IPS-NIHi11 (cell line): ENCODE measurements at places on chromosomes 16 and 17.

GRCh38 chr17:74210191-74211140 is 2.9 kb upstream of the TTYH2 start:
- peak; percentile 80 for DNase-seq

- no peak for DNase-seq
Observed at GRCh38 chr16:51822471-51822870, 671.4 kb upstream of the SALL1 start.

DNA sequence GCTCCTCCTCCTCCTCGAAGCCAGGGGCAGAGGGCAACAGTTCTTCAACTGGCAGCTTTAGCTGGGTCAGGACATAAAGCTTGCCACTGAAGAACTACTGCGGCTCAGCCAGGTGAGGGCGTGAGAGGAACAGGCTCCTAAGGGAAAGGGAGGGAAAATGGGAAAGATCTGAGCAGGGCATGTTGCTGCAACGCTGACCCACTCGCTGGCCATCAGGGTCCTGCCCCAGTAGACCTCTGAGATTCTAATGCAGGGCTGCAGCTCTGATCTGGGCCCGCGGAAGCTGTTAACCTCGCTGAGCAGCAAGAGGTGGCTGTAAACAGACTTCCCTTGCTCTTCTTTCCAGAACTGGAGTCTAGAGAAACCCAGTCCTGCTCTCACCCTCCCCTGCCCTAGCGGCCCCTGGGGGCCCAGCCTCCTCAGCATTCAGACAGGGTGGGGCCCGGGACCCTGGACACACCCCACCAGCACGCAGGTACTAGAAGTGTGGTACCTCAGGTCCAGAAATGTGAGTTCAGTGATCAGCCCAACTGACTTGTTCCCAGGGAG is 3.8 kb upstream of the TLCD2 start:
- peak; percentile 66 for DNase-seq

DNA sequence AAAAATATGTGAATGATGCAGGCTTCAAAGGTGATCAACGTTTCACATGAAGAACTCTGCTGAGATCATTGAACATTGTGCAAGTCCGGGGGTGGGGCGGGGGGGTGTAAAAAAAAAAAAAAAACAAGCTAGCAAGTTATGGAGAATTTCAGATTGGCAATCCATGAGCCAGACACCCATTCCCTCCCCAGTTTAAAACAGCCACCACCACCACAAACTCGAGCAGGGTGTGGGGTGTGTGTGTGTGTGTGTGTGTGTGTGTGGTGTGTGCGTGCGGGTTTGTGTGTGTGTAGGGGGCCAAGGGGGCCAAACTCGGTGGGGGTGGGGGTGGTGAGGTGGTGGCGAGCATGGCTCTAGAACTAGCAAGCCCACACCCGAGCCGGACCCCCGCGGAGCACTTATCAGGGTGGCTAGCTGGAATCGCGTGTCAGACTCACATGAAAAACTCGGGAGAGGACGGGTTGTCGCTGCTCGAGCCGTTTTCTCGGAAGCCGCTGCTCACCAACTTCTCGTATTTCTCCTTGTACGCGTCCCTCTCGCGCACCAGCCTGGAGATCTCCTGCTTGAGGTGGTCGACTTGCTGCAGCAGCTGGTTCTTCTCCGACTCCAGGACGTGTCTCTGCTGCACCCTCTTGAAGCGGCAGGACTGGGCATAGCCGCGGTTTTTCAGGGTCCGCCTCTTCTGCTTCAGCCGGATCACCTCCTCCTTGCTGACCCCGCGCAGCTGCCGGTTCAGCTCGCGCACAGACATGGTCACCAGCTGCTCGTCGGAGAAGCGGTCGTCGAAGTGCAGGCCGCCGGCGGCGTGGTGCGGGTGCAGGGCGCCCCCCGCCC is 2.0 kb downstream of the MAF start:
- peak; percentile 41 for DNase-seq

- DNase-seq = no peak
Observed at GRCh38 chr17:47829870-47830269, 1.5 kb downstream of the MRPL10 start.

- DNase-seq = no peak
Observed at GRCh38 chr16:23902748-23903414, 67.1 kb downstream of the PRKCB start.

DNA sequence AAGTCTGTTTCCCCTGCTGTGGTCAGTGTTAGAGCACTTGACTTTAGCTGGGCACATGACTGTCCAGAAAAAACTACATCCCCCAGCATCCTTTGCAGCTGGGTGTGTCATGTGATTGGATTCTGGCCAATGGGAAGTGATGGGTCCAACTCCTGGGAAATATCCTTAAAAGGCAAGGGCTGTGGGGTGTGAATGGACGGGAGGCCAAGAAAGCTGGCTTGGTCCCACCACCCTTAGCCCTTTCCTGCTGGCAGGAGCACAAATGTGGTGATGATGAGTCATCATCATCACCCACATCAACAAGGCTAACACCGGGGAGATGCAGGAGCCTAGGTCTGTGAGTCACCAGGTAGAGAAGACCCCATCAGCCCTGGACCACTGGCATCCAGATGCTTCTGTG is 341.7 kb downstream of the C16orf95 start:
- DNase-seq = peak; percentile 84

GRCh38 chr17:49480836-49481615 is 14.1 kb upstream of the NGFR start:
- DNase-seq = no peak

- DNase-seq = no peak
Observed at GRCh38 chr17:32631341-32632096, 144.7 kb downstream of the CDK5R1 start.

DNA sequence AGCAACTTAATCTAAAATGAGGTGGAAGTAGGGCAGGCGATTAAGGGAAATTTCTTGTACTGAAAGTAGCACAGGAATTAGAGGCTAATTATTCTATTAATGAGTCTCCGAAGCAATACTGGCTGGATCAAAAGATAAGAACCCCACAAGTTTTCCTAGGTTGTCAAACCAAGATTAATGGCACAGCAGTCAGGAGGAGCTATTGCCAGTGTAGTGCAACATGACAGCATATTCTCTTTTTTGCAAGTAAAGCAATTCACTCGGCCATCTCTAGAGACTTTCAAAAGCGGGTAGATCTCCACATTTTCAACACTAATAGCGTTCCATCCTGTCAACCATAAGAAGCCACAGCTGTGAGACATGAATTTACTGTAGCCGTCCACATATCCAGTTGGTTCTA is 81.2 kb downstream of the CYB561 start:
- no peak for DNase-seq

- DNase-seq = peak; percentile 83
Observed at GRCh38 chr17:74457146-74457819, 9.2 kb upstream of the CD300A start.

DNA sequence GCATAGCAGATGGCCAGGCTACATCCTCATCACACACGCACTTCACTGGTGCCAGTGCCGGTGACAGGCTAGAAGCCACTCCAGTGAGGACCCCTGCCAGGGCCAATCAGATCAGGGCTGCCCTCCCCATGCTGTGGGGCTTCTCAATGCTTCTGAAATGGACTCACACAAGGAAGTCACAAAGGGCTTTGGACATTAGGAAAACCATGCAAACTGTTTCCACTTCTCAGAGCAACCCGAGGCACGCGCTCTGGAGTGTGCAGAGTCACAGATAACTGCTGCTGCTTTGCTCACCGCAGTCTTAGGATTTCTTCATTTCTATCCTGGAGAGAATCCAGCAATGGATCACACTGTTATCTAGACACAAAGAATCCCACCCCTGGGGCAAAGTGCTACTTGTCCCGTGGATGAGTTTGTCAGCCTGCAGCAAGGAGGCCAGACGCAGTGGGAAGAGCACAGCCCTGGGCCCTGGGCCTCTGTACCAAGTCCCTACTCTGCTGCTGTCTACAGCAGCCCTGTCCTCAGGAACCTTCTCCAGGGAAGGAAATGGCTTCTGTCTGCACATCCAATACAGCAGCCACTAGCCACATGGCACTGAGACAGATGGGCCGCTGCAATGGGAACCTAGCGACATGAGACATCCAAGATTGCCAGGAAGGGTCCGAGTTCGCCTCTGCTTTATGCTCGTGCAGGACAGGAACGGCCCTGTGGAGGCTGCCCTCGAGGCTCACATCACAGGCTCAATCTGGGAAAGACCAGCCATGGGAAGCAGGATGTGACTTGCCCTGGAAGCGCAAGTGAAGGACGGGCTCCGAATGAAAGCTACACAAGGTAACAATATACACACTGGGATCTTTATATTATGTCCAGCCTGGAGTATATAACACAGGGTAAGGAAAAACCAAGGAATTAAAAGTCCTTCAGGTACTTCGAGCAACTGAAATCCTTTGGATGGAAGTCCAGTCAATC is 169.3 kb downstream of the ZFHX3 start:
- DNase-seq = no peak

DNA sequence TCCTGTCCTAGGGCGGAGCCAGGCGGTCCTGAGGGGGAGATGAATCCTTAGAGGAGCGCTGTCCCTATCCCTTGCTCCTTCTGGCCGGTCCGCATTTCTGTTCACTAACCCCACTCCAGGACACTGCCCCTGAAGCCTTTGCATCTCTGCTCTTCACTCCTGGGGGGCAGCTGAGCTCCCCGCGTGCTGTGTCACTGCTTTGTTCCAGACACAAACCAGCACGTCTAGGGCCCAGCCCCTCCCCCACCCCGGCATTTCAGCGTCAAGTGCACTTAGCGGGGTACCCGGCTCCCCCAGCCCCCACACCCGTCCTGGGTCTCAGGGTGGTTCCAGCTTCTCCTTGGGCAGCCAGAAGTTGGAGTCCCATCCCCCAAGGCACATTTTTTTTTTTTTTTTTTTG is 8.9 kb downstream of the CORO6 start:
- no peak for DNase-seq

GRCh38 chr16:50373780-50374179 is 5.0 kb upstream of the BRD7 start:
- DNase-seq = no peak
